ENCODE measurements at places on chromosomes 12 and 14.

- no peak for DNase-seq
Observed at GRCh38 chr12:131466932-131467331, 244.0 kb upstream of the SFSWAP start.

DNA sequence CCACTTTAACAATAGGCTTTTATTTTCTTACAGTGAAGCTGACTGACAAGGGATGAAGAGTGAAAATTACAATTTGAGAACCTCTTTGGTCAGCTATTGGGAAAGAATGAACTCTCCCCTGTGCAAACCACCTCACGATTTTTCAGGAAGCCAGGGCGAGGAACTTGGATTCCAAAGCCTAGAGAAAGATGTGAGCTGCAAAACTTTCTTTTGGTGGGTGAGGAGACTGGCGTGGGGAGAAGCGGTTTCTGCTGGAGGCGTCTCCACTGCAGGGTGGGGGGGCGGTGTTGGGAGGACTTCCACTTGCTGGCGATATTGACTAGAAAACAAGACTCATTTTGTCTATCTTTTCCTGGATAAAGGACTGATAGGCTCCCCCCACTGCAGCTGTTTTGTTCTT lies 59.3 kb upstream of the VRK1 start:
- DNase-seq: no peak

DNA sequence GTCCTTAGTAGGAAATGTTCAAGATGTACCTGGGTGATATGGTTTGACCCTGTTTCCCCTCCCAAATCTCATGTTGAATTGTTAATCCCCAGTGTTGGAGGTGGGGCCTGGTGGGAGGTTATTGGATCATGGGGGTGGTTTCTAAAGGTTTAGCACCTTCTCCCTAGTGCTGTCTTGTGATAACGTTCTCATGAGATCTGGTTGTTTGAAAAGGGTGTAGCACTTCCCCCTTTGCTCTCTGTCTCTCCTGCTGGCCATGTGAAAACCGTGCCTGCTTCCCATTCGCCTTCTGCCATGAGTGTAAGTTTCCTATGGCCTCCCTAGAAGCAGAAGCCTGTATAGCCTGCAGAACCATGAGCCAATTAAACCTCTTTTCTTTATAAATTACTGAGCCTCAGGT lies 353.0 kb upstream of the SFSWAP start:
- no peak for DNase-seq

DNA sequence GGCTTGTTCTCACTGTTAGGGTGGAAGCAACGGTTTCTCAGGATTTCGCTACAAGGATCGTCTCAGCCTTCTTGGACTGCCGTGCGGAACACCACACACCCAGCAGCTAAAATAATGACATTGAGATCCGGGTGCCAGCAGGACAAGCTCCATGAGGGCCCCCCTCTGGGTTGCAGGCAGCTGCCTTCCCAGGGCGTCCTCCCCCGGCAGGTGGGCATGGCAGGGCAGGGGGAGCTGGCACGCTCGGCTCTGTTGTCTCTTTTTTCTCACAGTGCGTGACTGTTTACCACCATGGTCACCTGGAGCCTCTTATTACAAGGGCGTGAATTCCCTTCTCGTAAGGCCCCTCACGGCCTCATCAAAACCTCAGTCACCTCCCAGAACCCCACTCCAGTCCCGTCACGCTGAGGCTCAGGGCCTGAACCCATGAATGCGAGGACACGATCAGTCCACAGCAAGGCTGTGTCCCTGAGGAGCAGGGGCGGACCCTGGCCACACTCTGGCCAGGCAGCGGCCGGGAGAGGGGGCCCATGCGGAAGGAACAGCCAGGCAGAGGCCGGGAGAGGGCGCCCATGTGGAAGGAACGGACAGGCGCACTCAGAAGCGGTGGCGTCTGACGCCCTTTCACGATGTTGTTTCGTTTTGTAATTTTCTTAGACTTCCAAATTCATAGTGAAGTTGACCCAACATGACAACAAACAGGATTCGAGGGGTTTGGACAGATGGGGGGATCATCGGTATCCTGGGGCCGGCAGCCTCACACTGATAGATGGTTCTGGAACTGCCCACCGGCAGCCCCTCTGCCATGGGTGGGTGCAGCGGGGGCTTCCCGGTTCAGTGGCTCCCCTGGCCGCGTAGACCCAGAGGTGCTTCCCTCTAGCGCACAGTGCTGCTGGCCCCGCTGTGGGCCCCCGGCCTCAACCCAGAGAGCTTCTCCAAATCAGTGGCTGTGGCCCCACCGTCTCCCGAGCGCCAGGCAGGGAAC lies 10.0 kb downstream of the LRCOL1 start:
- DNase-seq: no peak

- DNase-seq: no peak
Observed at GRCh38 chr12:61765926-61766325, 494.3 kb upstream of the USP15 start.

DNA sequence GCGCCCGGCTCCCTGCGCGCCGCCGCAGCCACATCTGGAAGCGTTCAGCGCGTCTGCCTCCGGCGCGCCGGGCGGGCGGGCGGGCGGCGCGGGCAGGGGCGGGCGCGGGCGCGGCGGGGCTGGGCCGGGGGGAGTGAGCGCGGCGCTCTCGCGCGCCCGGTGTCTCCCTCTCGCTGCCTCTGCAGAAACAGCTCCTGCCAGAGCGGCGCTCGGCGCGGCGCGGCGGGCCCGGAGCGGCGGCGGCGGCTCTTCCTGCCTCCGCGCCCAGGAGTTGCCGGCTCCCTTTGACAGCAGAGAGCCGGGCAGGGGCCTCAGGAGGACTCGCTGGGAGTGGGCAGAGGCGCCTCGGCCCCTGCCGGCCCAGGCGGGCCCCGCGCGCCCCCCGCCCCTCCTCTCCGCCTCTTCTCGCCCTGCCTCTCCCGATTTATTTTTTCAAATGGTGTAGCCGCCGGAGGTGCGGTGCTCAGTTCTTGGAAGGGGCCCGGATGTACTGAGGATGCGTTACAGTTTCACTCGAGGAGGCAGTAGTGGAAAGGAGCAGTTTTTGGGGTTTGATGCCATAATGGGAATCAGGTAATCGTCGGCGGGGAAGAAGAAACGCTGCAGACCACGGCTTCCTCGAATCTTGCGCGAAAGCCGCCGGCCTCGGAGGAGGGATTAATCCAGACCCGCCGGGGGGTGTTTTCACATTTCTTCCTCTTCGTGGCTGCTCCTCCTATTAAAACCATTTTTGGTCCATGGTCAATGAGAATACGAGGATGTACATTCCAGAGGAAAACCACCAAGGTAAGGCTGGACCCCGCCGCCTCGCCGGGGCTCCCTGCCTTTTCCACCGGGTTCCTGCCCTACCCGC lies at the start of gene CACNA1C:
CACNA1C (plus strand) TSS at position 162 of the 853 bp plus-strand sequence; CDS start at position 738, 576 bp downstream.
- peak; percentile 79 for DNase-seq

DNA sequence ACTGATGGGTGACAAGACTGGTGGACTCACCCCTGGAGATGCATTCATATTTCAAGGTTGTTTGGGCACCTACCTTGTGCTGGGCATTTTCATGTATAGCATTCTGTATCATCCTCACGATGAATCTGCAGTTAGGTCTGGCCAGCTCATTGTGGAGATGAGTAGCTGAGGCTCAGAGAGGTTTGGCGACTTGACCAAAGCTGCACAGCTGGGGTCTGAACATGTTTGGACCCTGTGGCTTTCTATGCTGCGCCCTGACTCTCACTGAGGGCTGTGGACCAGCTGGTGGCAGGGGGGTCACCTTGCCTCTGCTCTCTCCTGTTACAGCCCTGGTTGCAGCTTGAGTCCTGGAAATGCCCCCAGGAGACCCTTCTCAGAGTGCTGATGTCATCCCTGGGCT lies 24.9 kb upstream of the CCDC63 start:
- no peak for DNase-seq

DNA sequence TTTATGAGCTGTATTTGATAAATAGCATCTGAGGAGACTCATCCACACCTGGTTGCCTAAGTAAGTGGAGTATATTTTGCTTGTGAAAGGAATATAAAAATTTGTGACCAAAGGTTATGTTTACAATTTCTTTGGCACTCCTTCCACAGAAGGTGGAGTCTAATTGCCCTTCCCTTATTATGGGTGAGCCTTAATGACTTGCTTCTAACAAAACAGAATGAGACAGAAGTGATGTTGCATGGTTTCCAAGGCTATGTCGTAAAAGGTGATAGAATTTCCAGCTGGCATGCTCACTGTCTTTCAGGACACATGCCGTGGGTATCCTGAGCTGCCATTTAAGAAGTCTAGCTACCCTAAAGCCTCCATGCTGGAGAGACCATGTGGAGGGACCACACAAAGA lies 116.8 kb upstream of the ABCD2 start:
- no peak for DNase-seq

Measured in NT2/D1 (cell line).